Transverse colon (tissue), 4 donors: ENCODE measurements at places on chromosomes 4 and X. TPM values are rescaled to one million over a fixed set of nuclear protein-coding genes. Genes with fewer than 3 reads are reported as not detected.

- no peak for DNase-seq
Observed at GRCh38 chr4:8493484-8493883, 52.9 kb downstream of the TRMT44 start.

GRCh38 chr4:128362760-128363159 is 75.1 kb upstream of the PGRMC2 start:
- DNase-seq: no peak

- DNase-seq: no peak
Observed at GRCh38 chr4:15563871-15564270, 91.3 kb downstream of the FBXL5 start.

MAP7D2 gene
- total RNA-seq: 2.1 TPM

DNA sequence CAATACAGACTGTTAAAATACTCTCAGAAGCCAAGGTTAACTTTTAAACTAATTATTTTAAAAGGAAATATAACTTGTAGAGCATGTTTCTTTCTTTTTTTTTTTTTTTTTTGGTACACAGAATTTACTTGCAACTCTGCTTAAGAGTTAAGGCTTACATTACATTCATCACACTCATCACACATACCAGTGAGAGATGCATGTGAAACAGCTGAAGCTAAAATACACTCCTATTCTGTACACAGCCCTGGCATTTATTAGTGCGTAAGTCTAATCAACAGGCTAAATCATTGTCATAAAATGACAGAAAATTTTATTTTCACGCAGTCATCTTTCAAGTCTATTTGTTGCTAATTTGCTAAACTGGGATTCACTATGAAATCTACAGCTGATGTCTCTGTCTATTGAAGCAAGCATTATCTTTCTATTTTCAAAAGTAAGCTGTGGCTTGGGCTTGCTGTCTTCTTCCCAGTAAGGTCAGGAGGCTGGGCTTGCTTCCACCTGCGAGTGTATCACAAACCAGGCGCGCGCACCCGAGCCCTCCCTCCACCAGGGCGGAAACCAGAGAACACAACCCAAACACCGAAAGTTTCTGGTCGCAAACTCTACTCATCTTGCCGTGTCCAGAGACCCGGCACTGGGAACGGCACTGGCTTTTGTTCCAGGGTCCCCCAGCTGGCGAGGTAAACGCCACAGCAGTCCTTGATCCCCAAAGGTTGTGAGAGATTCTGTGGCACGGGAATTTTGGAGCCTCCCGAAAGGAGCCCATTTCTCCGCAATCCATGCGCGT is 3.9 kb downstream of the MAML3 start:
- peak; percentile 85 for DNase-seq

GRCh38 chr4:62402088-62402806 is 1202.1 kb downstream of the ADGRL3 start:
- DNase-seq: no peak

ATXN3L gene
- total RNA-seq: not detected

MAGEC1 gene
- total RNA-seq: not detected

- no peak for DNase-seq
Observed at GRCh38 chr4:124710911-124711310, 1.6 kb downstream of the ANKRD50 start.

DNA sequence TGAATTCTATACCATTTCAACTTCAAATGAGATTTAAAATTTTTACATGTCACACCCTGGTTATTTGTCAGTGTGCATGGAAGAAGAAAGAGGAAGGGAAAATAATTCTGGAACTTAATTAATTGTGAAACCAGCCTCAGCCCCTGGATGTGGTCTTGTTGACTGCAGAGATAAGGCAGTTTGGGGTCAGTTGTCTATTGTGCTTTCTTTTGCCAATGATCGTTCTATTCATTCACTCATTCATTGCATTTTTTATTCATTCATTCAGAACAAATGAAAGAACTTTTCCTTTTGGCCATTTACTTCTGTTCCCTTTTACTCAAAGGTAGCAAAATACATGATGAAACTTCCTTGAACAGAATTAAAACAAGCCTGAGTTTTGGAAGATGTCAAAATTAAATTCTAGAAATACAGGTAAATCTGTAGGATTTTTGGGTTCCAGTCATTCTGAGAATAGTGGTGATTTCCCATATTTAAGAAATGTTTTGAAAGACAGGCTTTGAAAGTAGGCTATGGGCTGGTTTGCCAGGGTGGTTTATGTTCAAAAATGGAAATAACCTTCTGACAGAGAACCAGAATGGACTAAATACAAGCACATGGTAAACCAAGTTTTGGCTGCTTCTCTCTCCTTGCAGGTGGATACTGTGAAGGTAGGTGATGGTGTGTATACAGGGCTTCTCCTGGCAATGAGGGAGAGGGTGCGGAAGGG is 35.7 kb downstream of the PARM1 start:
- no peak for DNase-seq

- DNase-seq: no peak
Observed at GRCh38 chr4:150515135-150515534, 66.8 kb upstream of the MAB21L2 start.

GRCh38 chr4:185210102-185210981 is 944 bp downstream of the SNX25 start:
- DNase-seq: peak; percentile 51

DNA sequence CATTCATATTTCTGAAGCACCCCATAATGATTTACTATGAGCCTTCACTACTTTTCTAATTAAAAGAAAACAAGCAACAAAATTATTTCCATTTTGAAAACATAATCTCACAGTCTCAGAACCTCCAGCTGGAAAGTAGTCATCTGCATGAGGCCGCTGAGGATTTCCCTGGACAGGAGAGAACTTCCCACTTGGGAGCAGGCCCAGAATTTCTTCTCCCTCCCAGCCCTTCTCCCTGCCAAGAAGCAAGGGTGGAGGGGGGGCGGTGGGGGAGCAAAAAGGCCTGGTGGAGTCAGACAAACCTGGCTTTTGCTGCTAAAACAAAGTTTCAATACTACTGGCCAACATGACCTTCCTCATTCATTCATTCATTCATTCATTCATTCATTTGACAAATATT is 167.3 kb downstream of the PJA1 start:
- DNase-seq: peak; percentile 31

GRCh38 chr4:83629945-83630721 is 94.2 kb downstream of the GPAT3 start:
- DNase-seq: peak; percentile 83

- DNase-seq: no peak
Observed at GRCh38 chrX:85573801-85574200, 194.3 kb upstream of the POF1B start.

DNA sequence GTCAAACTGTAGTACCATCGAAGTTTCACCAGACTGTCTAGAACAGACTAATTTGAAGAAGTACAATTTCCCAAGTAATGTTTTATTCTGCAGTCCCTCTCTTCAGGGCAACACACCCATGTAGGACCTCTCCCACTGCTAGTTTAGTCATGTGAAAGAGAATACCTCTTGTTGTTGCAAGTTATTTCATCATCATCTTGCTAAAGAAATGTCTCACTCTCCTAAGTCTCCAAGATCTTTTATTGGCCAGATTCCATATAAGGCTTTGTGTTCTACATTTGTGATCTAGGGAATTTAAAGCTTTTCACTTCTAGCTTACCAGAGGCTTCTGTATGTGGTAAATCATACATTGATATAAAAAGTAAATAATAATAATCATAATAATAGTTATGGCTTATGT is 745.3 kb upstream of the MAGEB2 start:
- no peak for DNase-seq

GRCh38 chrX:108439426-108439942 is at the start of gene COL4A5:
COL4A5 (plus strand) TSS chrX:108439838; CDS start chrX:108440126, 288 bp downstream.
- DNase-seq: peak; percentile 16

TBL1X gene
- total RNA-seq: 3.4 TPM

GRCh38 chr4:6619116-6619465 is 21.4 kb upstream of the MRFAP1 start:
- DNase-seq: no peak

ZAR1 gene
- total RNA-seq: not detected

GRCh38 chr4:152817331-152817730 is 37.6 kb downstream of the ARFIP1 start:
- no peak for DNase-seq

- no peak for DNase-seq
Observed at GRCh38 chr4:32858971-32859370, 2138.8 kb downstream of the PCDH7 start.
